ENCODE measurements at places on chromosomes 2 and 18.

- no peak for ATAC-seq
Measured at GRCh38 chr2:28622101-28622499, 126.2 kb downstream of the PLB1 start.

GRCh38 chr2:198053148-198053547, 248.8 kb downstream of the PLCL1 start:
- ATAC-seq, result no peak

GRCh38 chr2:234517971-234518370, 21.1 kb upstream of the ARL4C start:
- no peak for ATAC-seq

- peak; percentile 48 for ATAC-seq
Measured at GRCh38 chr2:158619496-158619895, 162.7 kb downstream of the PKP4 start.

- ATAC-seq, result no peak
Measured at GRCh38 chr18:62912885-62913284, 197.5 kb downstream of the PHLPP1 start.

DNA sequence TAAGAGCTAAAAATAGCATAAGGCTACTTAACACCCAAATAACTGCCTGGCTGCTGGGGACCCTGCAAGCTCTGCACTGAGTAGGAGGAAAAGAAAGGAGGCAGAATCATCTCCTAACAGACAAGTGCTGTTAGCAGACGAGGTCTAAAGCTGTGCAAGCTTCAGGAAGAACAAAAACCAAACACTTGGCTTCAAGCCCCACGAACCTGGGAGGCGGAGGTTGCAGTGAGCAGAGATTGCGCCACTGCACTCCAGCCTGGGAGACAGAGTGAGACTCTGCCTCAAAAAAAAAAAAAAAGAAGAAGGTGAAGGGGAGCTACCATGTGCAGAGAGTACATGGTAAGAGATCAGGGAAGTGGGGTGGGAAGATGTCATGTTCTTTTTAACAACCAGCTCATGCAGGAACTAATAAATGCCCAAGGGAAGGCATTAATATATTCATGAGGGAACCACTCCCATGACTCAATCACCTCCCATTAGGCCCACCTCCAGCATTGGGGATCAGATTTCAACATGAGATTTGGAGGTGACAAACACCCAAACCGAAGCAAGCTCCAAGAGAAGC, 28.8 kb upstream of the INO80C start:
- peak; percentile 41 for ATAC-seq
